ENCODE measurements at places on chromosomes 1 and 21.
A peak's percentile ranks its signal among the peaks of the same experiment; 100 is the strongest.

DNA sequence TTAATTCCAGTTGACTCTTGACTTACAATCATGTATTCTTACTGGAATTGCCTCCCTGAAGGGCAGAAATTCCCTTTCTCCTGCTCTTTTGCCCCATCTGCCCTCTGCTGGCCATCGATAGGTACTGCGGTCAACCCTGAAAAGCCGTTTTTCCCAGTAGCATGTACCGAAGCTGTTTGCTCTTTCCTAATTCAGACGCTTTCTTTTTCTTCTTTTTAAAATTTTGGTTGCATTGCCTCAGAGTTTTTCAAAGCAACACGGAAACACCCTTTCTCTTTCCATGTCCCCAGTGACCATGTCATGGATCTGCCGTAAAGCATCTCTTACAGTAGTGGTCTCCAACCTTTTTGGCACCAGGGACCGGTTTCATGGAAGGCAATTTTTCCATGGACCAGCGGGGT lies 164.2 kb upstream of the C1orf21 start:
- peak; percentile 54 for DNase-seq

GRCh38 chr1:10958614-10959013 lies 53.8 kb upstream of the TARDBP start:
- peak; percentile 95 for DNase-seq

- no peak for DNase-seq
Measured at GRCh38 chr1:246779561-246780175, 55.5 kb downstream of the SCCPDH start.

- DNase-seq = no peak
Measured at GRCh38 chr1:24109686-24110475, 2.1 kb downstream of the MYOM3 start.

DNA sequence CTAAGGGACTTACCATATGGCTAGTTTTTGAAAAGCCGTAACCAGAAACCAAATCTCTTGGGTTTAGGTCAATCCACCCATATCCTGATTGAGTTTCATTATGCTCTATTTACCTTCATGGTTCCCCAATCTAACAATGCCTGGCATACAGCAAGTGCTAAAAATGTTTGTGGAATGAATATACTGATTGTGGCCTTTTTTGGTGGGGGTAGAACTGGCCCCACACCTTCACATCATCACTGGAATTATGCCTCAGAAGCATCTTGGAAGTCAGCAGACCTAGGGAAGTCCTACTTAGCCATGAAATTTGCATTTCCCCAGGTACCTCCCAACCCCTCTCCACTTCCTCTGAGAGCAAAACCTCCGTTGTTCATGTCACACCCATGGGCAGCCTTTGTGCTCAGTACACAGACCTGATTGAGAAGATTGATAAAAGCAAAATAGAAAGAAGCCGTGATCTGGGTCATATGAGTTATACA lies 17.8 kb upstream of the SLAMF1 start:
- no peak for DNase-seq

GRCh38 chr1:218845589-218845988 lies 328.1 kb upstream of the LYPLAL1 start:
- DNase-seq = no peak

- no peak for DNase-seq
Measured at GRCh38 chr21:45004481-45005247, 64.8 kb downstream of the SLX9 start.

DNA sequence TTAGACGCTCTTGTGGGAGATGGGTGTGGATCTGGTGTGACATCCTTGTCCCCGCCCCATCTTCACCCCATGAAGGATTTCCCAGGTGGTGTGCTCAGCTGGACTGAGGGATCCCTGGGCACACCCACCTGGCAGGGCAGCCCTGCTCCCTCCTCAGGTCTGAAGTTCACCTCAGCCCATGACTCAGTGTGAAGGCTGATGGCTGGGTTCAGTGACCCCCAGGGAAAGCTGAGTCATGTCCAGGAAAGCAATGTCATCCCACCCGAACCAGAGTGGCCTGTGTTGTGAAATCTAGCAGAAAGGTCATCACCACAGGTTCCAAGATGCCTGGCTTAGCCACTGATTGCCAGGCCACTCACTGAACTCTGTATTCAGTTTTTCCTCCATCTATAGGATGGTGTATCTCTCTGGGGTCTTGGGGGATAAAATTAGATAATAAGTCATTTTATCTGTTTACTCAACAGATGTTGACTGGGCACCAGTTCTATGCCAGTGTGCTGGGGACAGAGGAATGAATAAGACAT lies 97.7 kb upstream of the JUN start:
- no peak for DNase-seq

DNA sequence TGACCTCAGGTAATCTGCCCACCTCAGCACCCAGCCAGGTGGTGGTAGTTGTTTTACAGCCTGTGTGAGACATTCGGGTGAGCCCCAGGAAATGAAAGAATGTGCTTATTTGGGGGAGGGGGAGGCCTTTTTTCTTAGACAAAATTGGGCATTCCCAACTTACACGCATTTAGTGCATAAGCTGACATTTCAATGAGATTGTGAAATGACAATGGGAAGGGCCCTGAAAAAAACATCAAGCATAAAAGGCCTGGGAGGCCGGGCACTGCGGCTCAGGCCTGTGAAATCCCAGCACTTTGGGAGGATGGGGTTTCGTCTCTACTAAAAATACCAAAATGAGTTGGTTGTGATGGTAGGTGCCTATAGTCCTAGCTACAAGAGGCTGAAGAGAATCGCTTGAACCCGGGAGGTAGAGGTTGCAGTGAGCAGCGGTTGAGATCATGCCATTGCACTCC lies 5.0 kb downstream of the GAS5 start:
- DNase-seq = no peak
